Urothelium cell line (cell line): ENCODE measurements at places on chromosomes 4 and X.

DNA sequence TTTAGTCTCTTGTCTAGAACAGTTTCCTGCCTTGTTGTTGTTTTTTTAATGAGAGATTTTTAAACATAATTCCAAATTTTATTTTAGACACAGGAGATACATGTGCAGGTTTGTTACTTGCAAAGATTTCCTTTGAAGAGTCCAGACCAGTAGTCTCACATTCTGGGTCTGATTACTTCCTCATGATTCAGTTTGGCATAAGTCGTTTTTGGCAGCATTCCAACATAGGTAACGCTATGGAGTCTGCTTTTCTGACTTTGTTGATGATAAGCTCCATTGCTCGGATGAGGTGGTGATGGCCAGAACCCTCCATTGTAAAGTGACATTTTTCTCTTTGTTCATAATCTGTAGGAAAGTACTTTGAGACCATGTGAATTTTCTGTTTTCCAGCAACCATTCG is 74.7 kb downstream of the CLCN4 start:
- no peak for DNase-seq

- DNase-seq = no peak
These were observed 131.0 kb downstream of the TET2 start for GRCh38 chr4:105277702-105278101.

- DNase-seq = no peak
These were observed 1359.5 kb downstream of the TECRL start for GRCh38 chr4:63049726-63050125.

GRCh38 chr4:80471756-80472155 is 136.2 kb downstream of the CFAP299 start:
- DNase-seq = peak; percentile 52
